ENCODE measurements at places on chromosomes 12 and 14. TPM values are rescaled to one million over a fixed set of nuclear protein-coding genes. Genes with fewer than 3 reads are reported as not detected.

MYO1H gene
- total RNA-seq = not detected

RDH16 gene
- total RNA-seq = 0.10 TPM

DNA sequence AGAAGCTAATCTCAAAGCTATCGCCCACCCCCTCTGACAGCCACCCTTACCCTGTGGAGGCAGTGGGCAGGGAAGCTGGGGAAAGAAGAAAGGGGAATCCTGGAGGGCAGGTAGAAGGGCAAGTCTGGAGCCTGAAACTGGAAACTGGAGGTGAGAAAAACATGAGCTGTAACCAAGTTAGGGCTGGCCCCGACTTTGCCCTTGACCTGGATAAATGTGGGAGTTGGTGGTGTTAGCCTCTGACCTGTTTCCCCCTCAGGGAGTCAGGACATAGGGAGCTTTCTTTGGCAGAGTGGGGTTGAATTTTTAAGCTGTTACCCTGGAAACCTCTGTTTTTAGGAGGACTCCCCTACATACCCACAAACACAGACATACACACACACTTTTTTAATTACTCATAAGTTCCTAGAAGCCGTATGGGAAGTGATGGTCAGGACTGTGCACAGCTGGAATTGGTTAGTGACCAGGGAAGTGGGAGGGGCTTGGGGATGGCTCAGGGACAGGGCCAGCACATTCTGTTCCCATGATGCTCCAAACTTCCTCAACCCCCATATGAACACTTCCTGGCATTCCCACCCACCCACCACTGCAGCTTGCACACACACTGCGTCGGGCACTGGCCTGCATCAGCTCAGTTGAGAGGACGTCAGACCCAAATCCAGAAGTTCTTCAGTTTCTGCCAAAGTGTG is 5.0 kb upstream of the MMP19 start:
- peaks cover 65% of the 10 kb centered on the region for H3K4me1 ChIP-seq
- peak overlapping the region; percentile 100 for H3K27ac ChIP-seq
- H3K4me3 ChIP-seq = peak overlapping the region; percentile 55
- no peaks in the 10 kb centered on the region for H3K27me3 ChIP-seq
- DNase-seq = no peak
- H3K36me3 ChIP-seq = no peaks in the 10 kb centered on the region

- no peaks in the 10 kb centered on the region for H3K27me3 ChIP-seq
- no peak overlapping the region for H3K4me3 ChIP-seq
- DNase-seq = no peak
- no peak overlapping the region for H3K27ac ChIP-seq
- no peaks in the 10 kb centered on the region for H3K36me3 ChIP-seq
Measured at GRCh38 chr14:30982533-30982932, 42.9 kb upstream of the AP4S1 start.

- no peaks in the 10 kb centered on the region for H3K27me3 ChIP-seq
- no peak overlapping the region for H3K27ac ChIP-seq
- DNase-seq = no peak
- H3K36me3 ChIP-seq = no peaks in the 10 kb centered on the region
- no peak overlapping the region for H3K4me3 ChIP-seq
- peaks cover 5% of the 10 kb centered on the region for H3K4me1 ChIP-seq
Measured at GRCh38 chr12:11929714-11930113, 141.0 kb upstream of the BCL2L14 start.

DNA sequence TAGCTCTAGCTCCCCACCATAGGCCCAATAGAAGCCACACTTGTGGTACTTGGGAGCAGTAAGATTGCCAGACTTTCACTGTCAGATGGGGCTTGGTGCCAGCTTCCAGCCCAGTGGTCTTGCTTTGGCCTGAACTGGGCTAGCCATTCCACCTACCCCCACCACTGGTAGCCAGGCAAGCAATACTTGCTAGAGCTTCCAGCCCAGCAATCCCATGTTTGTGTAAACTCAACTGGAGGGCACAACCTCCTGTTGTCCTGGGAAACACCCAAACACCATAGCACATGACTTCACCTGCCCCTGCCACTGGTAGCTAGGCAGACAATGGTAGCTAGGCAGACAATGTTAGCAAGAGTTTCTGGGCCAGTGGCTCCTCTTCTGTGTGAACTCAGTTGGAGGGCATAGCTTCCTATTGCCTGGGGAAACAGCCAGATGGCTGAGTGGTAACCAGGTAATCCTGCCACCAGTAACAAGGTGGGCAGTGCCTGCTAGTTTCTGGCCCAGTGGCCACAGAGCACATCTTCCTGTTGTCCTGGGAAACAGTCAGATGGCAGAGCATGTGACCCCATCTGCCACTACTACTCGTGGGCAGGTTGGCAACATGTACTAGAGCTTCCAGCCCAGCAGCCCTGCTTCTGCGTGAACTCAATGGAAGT is 5.6 kb upstream of the OR6C76 start:
- no peaks in the 10 kb centered on the region for H3K4me1 ChIP-seq
- H3K27me3 ChIP-seq = peaks cover 20% of the 10 kb centered on the region
- no peak for DNase-seq
- no peak overlapping the region for H3K4me3 ChIP-seq
- no peaks in the 10 kb centered on the region for H3K36me3 ChIP-seq

GRCh38 chr14:27372771-27373170 is 774.9 kb upstream of the NOVA1 start:
- H3K27me3 ChIP-seq = no peaks in the 10 kb centered on the region
- no peak for DNase-seq
- no peaks in the 10 kb centered on the region for H3K36me3 ChIP-seq

- H3K36me3 ChIP-seq = no peaks in the 10 kb centered on the region
- H3K4me3 ChIP-seq = no peak overlapping the region
- DNase-seq = no peak
- H3K27ac ChIP-seq = peak overlapping the region; percentile 78
Measured at GRCh38 chr12:106145539-106146447, 7.0 kb upstream of the NUAK1 start.

DNA sequence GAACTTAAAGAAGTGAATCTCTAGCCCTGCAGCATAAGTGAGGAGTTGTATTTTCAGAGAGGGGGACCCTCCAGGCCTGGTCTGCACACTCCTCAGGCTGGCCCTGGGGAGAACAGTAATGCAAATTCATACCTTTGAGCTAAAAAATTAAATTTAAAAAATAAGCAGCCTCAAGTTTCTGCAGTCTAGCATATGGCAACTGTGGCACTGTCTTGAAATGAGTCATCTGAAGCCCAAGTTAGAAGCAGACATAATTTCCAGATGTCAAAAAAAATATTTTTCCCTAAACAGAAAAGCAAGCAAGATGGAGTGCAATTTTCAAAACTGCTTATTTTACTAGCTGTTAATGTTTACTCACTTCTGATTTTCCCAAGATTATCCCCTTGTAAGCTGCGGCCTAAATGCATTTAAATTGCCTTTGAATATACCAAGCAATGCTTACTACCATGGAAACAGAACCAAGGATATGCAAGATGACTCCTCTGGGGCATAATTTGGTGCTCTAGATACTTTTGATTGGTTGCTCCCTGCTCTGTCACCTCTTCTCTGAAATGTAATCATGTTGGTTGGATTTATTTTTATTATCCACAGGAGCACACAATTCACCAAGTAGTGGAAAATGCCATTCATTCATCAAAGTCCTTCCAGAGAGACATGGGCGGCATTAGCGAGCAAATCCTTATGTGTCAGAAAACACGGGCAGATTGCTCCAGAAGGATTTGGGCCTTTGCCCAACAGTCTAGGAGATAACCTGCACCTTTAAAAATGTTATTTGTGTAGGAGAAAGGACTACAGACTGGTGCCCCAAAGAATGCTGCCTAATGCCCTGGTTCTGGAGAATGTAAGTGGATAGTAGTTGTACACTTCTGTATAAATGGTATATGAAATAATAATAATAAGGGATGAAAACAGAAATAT is 25.0 kb upstream of the DHRS7 start:
- H3K27me3 ChIP-seq = peaks cover 7% of the 10 kb centered on the region
- no peak overlapping the region for H3K27ac ChIP-seq
- no peaks in the 10 kb centered on the region for H3K4me1 ChIP-seq
- no peaks in the 10 kb centered on the region for H3K36me3 ChIP-seq
- DNase-seq = no peak
- no peak overlapping the region for H3K4me3 ChIP-seq

DNA sequence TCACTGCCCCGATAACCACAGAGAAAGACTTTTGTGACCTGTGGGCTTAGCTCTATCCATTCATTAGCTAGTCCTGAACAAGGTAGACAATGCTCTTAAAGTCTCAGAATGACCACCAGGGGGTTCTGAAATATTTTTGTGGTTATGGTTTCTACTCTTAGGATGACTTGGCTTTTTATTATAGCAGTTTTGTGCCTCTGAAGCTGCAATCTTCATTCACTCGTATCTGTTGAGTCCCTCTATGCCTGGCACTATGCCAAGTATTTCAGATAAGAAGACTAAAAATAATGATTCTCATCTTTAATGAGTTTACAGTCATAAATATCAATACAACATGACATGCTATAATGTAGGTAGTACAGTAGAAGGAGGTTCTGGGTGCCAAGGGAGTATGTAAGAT is 130.8 kb upstream of the TRHDE start:
- no peak overlapping the region for H3K4me3 ChIP-seq
- DNase-seq = no peak
- H3K27me3 ChIP-seq = peaks cover 11% of the 10 kb centered on the region
- no peaks in the 10 kb centered on the region for H3K4me1 ChIP-seq

DNA sequence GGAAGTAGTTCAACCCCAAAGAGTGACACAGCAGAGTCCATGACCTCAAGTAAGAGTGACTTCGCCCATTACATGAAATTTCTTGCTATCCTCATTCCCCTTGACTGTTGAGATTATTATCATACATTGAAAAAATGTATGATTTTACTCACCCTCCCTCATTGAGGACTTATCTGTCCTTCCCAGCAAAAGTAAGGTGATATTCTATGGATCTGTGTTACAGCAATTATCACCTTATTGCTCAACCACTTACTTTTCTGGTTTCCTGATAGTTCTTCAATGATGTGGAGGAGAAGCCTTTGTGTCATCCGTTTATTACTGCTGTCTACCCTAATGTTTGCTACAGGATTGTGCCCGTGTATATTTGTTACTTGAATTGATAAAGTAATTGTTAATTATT is 306.2 kb downstream of the TRHDE start:
- H3K4me3 ChIP-seq = no peak overlapping the region
- no peaks in the 10 kb centered on the region for H3K36me3 ChIP-seq
- no peak overlapping the region for H3K27ac ChIP-seq

DNA sequence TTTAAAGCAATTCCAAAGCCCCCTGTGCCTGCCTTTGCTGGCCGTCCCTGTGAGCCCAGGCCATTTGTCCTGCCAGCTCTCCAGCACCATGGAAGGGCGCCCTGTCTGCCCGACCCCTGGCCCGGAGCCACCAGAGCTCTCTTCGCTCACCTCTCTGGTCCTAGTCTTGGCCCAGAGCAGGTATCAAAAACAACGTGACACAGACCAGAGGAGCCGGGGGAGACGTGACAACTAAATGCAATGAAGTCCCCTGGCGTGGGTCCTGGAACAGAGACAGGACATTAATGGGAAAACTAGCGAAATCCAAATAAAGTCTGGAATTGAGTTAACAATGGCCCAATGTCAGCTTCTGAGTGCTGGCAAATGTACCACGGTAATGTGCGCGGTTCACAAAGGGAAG is 83.2 kb upstream of the DIO3 start:
- no peak for DNase-seq
- peaks cover 6% of the 10 kb centered on the region for H3K4me1 ChIP-seq
- H3K27ac ChIP-seq = no peak overlapping the region
- no peaks in the 10 kb centered on the region for H3K36me3 ChIP-seq
- peaks cover 23% of the 10 kb centered on the region for H3K27me3 ChIP-seq
- H3K4me3 ChIP-seq = no peak overlapping the region

- DNase-seq = no peak
- no peaks in the 10 kb centered on the region for H3K4me1 ChIP-seq
- no peak overlapping the region for H3K27ac ChIP-seq
- H3K27me3 ChIP-seq = peaks cover 2% of the 10 kb centered on the region
Measured at GRCh38 chr14:60196291-60196690, 31.1 kb upstream of the DHRS7 start.

GRCh38 chr12:93569301-93569655 is 3.2 kb upstream of the SOCS2 start:
- H3K27me3 ChIP-seq = peaks cover 6% of the 10 kb centered on the region
- H3K4me1 ChIP-seq = peaks cover 17% of the 10 kb centered on the region
- H3K27ac ChIP-seq = no peak overlapping the region
- peak overlapping the region; percentile 85 for H3K4me3 ChIP-seq

- H3K36me3 ChIP-seq = peaks cover 3% of the 10 kb centered on the region
- no peak overlapping the region for H3K4me3 ChIP-seq
- no peaks in the 10 kb centered on the region for H3K27me3 ChIP-seq
- DNase-seq = no peak
- peaks cover 56% of the 10 kb centered on the region for H3K4me1 ChIP-seq
Measured at GRCh38 chr12:848173-848865, 95.9 kb downstream of the WNK1 start.

GRCh38 chr12:57118711-57119271 is 7.6 kb upstream of the STAT6 start:
- no peaks in the 10 kb centered on the region for H3K27me3 ChIP-seq
- no peak for DNase-seq
- no peak overlapping the region for H3K4me3 ChIP-seq

SMCO2 gene
- not detected for total RNA-seq

DNA sequence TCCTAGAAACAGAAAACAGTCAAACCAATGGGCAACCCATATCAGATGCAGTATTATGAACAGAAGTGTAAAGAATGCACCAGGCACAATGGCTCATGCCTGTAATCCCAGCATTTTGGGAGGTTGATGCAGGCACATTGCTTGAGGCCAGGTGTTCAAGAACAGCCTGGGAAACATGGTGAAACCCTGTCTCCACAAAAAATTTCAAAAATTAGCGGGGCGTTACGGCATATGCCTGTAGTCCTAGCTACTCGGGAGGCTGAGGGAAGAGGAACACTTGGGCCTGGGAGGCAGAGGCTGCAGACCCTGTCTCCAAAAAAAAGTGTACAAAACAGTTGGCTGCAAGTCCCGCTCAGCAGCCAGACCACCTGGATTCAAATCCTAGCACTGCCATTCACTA is 4.9 kb downstream of the PXN start:
- no peak for DNase-seq
- H3K36me3 ChIP-seq = no peaks in the 10 kb centered on the region
- peaks cover 85% of the 10 kb centered on the region for H3K4me1 ChIP-seq
- H3K4me3 ChIP-seq = no peak overlapping the region
- no peak overlapping the region for H3K27ac ChIP-seq

DNA sequence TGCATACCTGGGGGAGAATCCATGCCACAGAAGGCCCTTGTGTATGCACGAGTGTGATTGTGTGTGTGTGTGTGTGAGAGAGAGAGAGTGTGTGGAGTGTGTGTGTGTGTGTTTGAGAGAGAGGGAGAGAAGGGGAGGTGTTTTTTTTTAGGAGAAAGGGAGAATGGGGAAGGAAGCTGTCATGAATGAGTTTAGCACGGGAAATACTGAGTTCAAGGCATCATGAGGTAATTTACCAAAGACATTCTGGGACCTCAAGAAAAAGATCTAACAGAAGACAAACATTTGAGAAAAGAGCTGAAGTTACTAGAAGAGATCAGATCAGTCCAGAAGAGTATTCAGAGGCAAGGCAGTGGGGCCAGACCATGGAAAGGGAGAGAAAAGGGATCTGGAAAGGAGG is 157.1 kb downstream of the TTC7B start:
- peaks cover 21% of the 10 kb centered on the region for H3K4me1 ChIP-seq
- H3K27ac ChIP-seq = no peak overlapping the region
- no peak overlapping the region for H3K4me3 ChIP-seq
- peaks cover 20% of the 10 kb centered on the region for H3K36me3 ChIP-seq
- H3K27me3 ChIP-seq = no peaks in the 10 kb centered on the region
- DNase-seq = no peak
